Neural crest cell (in vitro differentiated cells): ENCODE measurements at places on chromosomes 3 and 15.

- DNase-seq, result no peak
Observed at GRCh38 chr15:26631894-26632293, 141.0 kb downstream of the GABRB3 start.

GRCh38 chr3:61449327-61450040 lies 111.9 kb upstream of the PTPRG start:
- no peak for DNase-seq

GRCh38 chr3:155970398-155970797 lies 99.9 kb downstream of the GMPS start:
- no peak for DNase-seq

DNA sequence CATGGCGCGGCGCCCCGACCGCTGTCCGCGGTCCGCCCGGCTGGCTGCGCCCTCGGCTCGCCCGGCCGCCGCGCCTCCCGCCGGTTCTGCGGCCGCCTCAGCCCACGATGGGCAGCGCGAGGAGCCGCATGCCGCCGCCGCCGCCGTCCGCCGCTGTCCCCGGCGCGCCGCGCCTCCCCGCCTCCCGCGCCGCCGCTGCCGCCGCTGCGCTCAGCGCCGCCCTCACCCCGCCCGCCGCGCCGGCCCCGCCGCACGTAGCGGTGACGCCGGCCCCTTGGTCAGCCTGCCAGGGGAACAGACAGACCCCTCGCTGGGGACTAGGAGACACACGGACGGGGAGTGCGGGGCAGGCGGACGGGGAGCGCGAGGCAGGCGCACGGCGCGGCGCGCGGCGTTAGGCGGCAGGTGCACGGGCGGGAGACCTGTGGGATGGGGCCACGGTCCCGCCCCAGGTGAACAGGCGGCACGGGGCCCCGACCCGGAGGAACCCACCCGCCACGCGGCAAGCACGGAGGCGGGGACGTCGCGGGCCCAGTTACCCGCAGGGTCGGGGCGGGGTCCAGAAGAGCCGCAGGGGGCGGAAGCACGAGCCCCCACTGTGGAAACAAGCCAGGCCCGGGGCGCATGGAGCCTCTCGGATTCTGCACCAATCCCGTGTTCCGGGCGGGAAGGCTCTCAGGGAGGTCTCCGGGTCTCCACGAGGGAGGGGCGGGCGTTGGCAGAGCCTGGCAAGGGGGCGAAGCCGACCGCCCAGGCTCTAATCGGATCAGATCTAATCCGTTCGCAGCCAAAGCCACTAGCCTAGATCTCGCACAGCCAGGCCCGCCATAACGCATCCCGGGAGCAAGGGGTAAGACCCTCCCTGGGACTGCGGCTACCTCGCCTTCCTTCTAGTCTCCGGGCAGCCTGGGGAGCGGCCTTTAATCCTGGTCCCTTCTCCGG lies at the start of gene CSPG5:
Gene CSPG5, minus strand, starts transcription at position 175 of the 942 bp plus-strand sequence. Its CDS starts 172 bp downstream, at position 3.
- DNase-seq, result peak; percentile 45

DNA sequence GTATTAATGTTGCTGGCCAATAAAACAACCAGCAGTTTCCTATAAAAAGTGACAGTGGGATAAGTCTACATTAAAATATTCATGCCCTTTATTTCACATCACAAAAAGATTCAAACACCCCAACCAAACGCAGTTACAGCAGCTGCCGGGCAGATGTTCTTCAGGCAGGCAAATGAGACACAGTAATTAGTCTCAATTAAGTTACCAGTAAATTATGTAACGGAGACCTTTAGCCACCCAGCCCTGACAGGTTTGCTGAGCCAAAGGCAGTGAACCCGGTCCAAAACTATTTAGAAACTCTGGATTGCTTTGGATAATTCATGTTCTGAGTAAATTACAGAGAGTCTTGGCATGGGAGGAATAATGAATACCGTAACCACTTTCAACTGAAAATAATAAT lies 289.2 kb upstream of the LYSMD4 start:
- DNase-seq, result no peak
